Stimulated activated CD4-positive, alpha-beta T cell treated with anti-CD3 and anti-CD28 coated beads, Interleukin-1b, Interleukin-23, amount 100 ng/mL, for 48 hours (primary cell): ENCODE measurements at places on chromosomes 4 and X.

- peak; percentile 50 for DNase-seq
These were observed 1.0 kb downstream of the CNOT6L start for GRCh38 chr4:77818073-77818601.

- DNase-seq: no peak
These were observed 15.6 kb downstream of the RBM41 start for GRCh38 chrX:107102980-107103379.

GRCh38 chr4:139910106-139910505 lies 243.9 kb downstream of the MAML3 start:
- no peak for DNase-seq

GRCh38 chr4:55446578-55446922 lies 50.8 kb downstream of the TMEM165 start:
- no peak for DNase-seq

GRCh38 chrX:23046443-23046842 lies 46.7 kb downstream of the DDX53 start:
- DNase-seq: no peak

GRCh38 chr4:10974371-10974770 lies 289.8 kb upstream of the CLNK start:
- DNase-seq: no peak

GRCh38 chrX:79147477-79147876 lies 3.0 kb downstream of the GPR174 start:
- no peak for DNase-seq

GRCh38 chrX:24235084-24235710 lies 78.7 kb downstream of the SUPT20HL2 start:
- DNase-seq: no peak
